AG08396 (cell line): ENCODE measurements at places on chromosomes 2 and 18.

- no peak for DNase-seq
Measured at GRCh38 chr2:199310771-199311585, 146.8 kb downstream of the SATB2 start.

DNA sequence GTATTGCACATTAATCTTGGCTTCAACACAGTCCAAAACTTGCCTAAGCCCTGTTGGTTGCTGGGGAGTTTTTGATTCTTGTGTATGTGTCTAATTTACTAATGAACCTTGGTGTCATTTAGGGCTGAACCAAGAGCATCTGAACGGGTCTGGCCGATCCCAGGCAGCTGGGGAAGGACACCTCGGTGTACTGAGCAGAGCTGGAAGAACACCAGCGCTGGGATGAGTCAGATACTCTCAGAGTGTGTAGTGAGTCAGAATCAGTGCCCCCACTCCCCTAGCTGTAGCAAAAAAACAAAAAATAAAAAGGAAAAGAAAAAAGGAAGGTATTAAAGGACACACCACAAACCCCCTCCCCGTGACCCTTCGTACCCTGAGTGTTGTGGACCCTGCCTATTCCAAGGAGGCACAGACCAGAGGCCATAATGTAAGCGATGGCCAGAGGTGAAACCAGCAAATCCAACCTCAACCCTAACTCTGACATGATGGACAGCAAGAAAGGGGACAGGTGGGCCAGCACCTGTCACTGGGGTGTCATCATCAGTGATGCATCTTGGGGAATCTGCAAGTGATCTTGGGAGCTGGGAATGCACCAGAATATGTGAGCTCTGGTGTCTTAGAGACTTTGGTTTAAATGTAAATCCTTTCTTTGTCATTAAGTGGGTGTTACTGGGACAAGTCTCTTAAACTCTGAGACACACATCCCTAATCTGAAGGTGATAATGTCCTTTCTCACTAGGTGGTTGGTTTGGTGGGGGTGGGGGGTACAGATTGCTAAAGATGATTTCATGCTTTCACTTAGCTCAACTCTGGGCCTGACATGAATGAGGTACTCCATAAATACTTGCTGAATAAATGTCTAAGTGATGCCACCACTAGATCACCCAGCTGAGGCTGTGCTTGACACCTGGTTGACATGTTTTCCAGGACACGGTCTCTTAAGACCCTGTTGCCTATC is 34.2 kb upstream of the NCOA1 start:
- peak; percentile 83 for DNase-seq

DNA sequence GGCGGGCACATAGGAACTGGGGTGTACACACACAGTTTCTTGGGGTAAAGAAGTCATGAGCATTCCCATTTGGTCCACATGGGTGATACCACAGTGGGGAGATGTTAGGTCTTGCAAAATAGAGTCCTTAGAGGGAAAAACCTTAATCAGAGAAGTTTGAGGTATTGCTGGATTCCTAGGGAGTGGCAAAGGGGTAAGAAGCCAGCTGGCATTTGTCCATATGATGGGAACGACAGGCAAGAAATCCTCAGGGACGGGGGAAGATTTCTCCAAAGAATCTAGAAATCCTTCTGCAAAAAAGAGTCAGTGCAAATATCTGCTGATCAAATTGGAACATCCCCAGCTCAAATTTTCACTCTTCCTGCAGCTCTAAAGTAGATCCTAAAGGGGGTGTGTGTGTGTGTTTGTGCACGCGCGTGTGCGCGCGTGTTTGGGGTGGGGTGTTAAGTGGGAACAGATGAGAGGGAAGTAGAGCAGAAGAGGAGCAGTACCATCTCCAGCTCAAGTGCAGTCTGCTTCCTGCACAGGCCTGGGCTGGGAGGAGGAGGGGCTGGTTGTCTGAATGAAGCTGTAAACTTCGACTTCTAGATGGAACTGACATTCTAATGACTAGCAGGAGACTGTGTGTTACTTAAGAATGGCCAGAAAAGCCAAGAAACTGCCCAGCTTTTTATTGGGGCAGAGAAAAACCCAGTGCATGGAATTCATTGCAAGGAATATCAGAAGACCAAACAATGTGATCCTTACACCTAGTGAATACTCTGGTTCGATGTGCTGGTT is 168.0 kb downstream of the SPP2 start:
- no peak for DNase-seq

DNA sequence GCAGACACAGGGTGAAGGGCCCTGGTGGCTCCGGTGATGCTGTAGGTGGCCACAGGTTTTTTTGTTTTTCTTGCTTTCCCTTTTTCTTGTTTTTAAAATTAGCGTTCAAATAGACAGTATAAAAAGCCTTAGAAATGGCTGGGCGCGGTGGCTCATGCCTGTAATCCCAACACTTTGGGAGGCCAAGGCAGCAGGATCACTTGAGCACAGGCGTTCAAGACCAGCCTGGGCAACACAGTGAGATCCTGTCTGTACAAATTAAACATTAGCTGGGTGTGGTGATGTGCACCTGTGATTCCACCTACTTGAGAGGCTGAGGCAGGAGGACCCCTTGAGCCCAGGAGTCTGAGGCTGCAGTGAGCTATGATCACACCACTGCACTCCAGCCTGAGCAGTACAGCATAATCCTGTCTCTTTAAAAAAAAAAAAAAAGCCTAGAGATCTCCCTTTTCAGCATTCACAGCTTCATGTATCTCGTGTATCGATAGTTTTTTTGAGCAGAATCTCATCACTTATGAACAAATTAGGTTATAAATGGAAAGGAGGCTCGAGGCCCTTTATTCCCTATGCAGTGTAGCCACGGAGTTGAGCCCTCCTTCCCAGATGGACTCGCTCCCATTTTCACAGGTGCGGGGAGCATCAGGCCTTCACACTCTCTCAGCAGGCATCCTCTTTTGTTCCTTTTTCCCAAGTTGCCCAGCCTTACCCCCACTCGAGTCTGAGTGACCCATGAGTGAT is 50.8 kb downstream of the EMILIN2 start:
- no peak for DNase-seq

GRCh38 chr2:10267036-10267435 is 35.7 kb upstream of the HPCAL1 start:
- DNase-seq, result no peak
